ENCODE measurements at places on chromosomes 1 and 21.

- DNase-seq, result peak; percentile 8
Measured at GRCh38 chr1:19310720-19311502, 1.0 kb downstream of the AKR7A2 start.

GRCh38 chr1:53982763-53983104, 35.3 kb downstream of the LDLRAD1 start:
- no peak for DNase-seq

DNA sequence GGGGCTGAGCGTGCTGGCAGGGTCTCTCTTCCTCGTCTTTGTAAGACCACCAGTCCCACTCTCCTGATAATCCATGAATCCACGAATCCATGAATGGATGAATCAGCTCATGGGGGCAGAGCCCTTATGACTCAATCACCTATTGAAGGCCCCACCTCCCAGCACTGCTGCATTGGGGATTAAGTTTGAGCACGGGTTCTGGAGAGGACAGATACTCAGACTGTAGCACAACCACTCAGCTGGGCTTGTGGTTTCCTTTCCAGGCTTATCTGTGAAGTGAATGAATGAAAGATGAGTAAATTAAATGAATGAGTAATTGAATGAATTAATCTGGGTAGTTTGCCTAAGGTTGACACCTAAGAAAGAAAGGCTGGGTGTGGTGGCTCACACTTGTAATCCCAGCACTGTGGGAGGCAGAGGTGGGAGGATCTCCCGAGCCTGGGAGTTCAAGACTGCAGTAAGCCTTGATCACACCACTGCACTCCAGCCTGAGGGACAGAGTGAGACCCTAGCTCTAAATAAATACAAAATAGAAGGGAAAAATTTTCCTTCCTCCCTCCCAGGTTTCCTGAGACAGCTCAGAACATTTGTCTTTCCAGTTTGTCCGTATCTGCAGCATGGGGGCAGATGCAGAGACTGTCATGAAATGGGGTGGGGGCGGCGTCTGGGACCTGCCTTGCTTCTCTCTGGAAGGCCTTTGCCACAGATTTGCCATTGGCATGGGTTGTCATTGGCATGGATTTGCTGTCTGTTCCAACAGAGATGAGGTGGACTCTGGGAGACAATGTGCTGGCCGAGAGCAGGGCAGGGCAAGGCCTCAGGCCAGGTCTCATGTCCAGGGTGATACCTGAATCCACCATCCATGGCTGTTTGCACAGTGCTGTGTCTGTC, 187.7 kb upstream of the C1orf174 start:
- no peak for DNase-seq

DNA sequence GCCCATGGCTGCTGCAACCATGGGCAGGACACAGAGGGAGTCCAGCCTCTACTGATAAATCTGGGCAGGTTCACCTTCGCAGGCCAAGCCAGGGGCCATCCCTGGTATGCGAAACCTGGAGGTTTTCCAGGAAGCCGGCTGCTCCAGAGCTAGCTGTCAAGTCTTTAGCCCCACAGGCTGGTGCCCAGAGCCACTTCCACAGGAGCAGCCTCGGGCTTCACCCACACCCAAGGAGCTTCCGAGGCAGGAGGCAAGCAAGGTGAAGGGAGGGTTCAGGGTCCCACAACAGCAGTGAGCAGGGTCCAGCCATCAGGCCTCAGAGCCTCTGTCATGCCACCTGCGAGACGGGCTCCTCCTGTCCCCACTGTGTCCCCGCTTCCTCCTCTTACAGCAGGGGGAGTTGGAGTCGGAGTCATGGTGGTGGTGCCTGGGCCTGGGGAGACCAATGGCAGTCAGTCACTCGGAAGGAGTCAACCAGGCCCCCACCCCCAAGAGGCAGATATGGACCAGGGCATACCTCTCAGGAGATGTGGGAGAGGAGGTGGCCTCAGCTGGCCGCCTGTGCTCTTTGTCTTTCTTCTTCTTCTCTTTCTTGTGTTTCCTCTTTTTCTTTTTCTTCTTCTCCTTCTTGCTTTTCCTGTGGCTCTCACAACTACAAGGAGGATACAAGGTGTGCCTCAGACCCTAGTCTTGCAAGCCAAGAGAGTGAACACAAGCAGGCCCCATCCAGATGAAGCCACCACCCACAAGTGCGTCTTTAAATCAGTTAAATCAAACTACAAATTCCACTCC, 2.1 kb downstream of the C1orf35 start:
- DNase-seq, result no peak

- no peak for DNase-seq
Measured at GRCh38 chr1:69148731-69149130, 419.0 kb upstream of the LRRC7 start.

DNA sequence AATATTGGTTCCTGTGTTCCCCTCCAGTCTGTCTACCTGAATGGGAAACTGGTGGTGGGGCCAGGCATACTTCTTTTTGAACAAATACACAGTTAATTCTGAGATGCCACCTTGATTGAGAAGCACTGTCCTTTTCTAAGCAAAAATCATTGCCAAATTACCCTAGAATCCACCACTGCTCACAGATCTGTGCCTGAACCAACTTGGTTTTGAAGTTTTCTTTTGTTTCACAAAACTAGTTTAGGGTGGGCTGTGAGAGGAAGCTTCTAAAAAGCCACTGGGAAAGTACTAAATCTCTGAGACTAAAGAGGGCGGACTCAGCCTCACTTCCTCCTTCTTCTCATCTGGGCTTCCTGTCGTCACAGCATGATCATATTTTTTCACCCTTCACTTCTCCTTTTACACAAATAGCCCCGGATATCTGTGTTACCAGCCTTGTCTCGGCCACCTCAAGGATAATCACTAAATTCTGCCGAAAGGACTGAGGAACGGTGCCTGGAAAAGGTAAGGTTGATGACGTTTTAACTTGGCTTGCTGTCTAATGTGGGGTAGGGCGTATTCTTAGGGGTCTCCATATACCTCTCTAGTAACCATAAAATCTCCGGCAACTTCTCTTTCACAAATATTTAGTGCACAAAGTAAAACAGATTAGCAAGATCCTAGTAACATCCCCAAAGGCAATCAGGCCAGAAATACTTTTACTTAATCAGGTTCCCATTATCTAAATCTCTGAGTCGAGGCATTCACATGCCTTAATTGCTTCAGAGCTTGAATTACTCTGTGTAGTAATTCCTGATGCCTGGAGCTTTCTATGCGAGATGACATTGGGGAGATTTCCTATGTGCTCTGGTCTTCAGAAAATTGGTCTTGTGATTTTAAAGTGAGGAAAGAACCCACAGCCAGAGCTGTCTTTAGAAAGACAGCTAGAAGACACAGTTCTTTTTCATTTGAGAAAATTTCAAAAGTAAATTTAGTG, at the start of gene CD53:
Gene CD53, plus strand, starts transcription at position 404 of the 976 bp plus-strand sequence. CDS start 18,261 bp downstream, outside the sequence.
- no peak for DNase-seq

DNA sequence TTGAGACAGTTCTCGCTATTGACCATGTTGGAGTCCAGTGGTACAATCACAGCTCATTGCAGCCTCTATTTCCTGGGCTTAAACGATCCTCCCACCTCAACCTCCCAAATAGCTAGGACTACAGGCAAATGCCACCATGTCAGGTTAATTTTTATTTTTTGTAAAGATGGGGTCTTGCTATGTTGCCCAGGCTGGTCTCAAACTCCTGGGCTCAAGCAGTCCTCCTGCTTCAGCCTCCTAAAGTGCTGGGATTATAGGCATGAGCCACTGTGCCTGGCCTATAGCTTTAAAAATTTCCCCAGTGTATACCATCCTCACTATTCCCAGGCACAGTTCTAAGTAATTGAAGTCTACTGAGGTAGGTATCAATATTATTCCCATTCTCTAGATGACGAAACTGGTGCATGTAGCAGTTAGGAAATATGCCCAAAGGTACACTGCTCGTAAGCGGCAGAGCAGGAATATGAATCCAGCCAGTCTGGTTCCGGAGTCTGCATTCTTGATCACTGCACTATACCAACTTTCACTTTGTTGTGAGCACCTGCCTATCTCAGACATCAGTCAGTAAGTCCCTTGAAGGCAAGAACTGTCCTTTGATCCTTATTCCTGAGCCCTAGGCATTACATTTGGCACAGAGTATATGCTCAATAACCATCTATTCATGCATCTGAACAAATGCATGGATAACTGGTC, 11.5 kb upstream of the SRP9 start:
- no peak for DNase-seq

DNA sequence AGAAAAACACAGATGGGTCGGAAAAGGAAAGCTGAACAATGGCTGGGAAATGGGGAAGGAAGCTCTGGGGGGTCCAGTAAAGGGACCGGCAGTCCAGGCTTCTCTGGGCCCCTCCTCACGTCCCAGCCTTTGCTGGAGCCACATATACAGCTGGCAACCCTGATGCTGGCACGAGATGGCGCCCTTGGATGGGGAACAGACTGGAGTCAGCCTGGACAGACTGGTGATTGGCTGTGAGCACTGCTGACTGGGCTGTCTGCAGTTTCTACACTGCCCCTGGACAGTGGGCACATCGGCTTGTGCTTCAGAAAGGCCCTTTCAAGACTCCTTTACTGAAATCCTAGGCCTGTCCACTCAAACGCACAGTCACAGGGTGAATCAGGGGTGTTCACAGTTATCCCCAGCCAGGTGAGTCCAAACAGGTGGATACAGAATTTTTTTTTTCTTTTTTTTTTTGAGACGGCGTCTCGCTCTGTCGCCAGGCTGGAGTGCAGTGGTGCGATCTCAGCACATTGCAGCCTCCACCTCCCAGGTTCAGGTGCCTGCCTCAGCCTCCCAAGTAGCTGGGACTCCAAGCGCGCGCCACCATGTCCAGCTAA, 31.1 kb upstream of the ZBTB40 start:
- DNase-seq, result peak; percentile 80

DNA sequence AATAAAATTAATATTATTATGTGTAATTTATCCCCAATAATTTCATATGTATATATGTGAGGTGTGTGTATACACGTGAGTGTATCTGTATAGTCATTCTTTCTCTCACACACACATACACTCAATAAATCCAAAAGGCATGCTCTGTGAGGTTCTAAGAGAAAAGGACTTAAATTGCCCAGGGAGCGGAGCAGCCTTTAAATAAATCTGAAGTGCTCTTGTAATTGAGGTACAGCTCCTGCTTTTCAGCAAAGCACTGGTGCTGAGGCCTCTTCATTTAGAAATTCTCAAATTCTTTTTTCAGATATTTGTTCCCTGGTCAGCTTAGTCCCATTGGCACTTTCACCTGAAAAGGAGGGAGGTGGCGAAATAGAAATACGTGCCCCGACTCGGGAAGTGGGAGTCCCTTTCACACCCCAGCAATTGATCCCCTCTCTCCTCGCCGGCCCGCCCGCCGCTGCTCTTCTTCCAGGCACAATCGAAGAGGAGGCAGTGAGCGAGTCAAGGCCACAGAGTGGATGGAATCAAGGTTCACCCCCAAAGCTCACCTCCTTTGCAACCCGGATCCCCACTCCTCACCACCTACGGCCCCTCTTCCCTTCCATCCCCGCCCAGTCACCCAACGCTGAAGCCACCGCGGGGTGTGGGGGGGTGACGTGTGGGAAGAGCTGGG, 944 bp downstream of the PLPPR5 start:
- DNase-seq, result no peak

DNA sequence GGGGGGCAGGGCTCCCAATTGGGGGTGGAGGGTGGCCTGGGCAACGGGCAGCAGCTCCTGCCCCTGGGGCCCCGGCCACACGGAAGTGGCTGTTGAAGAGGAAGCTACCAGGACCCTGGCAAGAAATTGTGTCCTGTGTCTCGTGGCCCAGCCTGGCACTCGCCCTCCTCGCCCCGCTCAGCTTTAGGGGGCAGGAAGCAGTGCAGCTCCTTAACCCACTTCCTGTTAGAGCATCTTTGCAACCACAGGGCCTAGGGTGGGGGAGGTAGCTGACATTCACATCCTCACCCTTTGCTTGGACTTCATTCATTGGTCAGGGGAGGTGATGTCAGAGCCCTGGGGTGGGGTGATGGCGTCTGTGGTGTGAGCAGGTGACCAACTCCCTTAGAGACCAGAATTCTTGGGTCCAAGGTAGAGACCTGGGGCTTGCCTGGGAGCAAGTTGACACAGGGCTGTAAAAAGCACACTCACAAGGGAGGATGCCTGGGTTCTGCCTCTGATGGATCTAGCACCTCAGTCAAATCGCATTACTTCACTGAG, at the start of gene ARHGAP30:
Gene ARHGAP30, minus strand, starts transcription at position 161 of the 540 bp plus-strand sequence. CDS start 267 bp downstream, outside the sequence.
- no peak for DNase-seq

DNA sequence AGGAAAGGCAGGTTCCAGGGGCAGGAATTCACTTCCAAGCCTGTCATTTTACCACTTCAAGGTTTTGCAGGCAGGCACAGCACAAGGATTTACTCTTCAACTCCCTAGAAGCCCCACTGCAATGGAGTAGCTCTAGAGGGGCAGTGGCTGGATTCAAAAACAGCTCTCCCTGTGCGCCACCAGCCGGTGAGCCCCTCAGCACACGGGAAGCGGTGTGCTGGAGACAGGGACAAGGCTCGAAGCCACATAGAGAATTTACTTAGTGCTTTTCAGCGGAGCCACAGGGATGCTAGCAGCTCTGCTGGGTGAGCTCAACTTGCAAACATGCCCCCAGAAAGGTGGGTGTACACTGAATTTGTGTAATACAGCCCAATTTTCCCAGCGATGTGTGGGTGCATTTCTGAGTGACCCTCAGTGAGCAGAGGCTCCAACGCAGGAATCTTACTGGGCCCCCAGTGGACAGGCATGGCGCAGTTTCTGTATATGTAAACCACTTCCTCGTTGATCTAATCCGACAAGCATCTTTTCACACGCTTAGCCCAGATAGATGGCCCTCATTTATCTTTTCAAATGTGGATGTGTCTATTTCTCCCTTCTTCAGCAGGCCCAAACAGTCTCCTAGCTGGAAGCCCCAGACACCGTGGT, 10.9 kb downstream of the VWA5B1 start:
- DNase-seq, result no peak

GRCh38 chr1:143735764-143736461, 235.9 kb downstream of the FAM72C start:
- DNase-seq, result peak; percentile 63

DNA sequence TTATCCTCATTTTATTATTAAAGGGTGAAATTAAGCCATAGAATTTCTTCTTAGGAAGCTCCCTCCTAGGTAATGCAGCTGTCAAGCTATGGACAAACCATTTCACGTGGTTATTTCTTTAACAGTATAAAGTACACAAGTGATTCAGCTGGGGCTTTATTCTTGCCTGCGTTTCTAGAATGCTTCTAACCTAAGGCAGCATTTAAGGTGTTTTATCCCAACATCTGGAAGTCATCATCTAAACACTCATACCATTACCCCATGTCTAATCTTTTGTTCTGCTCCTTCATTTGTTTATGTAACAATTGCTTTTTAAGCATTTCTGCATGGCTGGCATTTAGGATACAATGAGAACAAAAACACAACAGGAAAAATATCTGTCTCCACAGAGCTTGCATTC, 829.2 kb upstream of the ADAMTS5 start:
- DNase-seq, result no peak

- no peak for DNase-seq
Measured at GRCh38 chr1:76807543-76808260, 59.6 kb upstream of the ST6GALNAC5 start.
